Fibroblast of lung (primary cell): ENCODE measurements at places on chromosomes 16 and 17. TPM values are rescaled to one million over a fixed set of nuclear protein-coding genes. Genes with fewer than 3 reads are reported as not detected.
A peak's percentile ranks its signal among the peaks of the same experiment; 100 is the strongest.

- H3K36me3 ChIP-seq = no peaks in the 10 kb centered on the region
- no peak overlapping the region for H3K4me3 ChIP-seq
- peak overlapping the region; percentile 26 for H3K27ac ChIP-seq
- H3K27me3 ChIP-seq = no peaks in the 10 kb centered on the region
Observed at GRCh38 chr16:85205747-85206471, 93.6 kb upstream of the CIBAR2 start.

GRCh38 chr16:73793871-73794437 is 502.7 kb upstream of the PSMD7 start:
- H3K4me3 ChIP-seq = no peak overlapping the region
- H3K4me1 ChIP-seq = no peaks in the 10 kb centered on the region
- no peaks in the 10 kb centered on the region for H3K36me3 ChIP-seq
- no peak overlapping the region for H3K27ac ChIP-seq
- DNase-seq = no peak

GRCh38 chr16:85979605-85980004 is 80.6 kb downstream of the IRF8 start:
- H3K4me1 ChIP-seq = no peaks in the 10 kb centered on the region
- H3K4me3 ChIP-seq = no peak overlapping the region
- H3K27ac ChIP-seq = no peak overlapping the region
- H3K27me3 ChIP-seq = peaks cover 6% of the 10 kb centered on the region

The KRTAP1-3 gene
- polyA plus RNA-seq = not detected in 2 replicates

The CETP gene
- 0.06 TPM in 1 of 2 replicates, not detected in the other for polyA plus RNA-seq

The USP43 gene
- polyA plus RNA-seq = 0.08 TPM in 1 of 2 replicates, not detected in the other

DNA sequence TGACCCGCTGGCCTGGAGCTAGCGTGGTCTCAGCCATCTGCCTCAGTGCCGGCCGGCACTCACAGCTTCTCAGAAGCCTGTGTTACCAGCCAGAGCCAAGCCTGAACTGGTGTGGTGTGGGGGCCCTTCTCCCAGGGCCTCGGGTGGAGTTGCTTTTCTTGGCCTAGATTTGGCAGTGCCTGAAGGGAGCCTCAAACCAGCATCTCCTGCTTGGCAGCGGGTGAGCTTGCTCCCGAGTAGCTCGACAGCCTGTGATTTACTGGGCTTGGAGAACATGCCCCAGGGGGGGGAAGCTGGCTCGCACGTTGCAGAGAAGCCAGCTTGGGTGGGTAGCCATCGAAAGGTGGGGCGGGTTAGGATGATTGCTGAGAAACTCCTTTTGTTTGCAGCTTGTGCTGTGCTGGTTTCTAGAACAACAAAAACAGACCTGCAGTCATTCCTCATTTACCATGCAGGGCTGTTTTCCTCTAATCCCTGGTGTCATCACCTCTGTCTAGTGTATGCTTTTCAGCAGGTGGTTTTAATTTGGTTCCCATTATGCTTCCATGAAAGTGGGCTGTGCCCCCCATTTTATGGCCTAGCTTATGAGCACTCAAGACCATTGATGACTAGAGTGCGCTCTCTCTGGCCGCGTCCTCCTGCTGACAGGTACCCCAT is 42.2 kb downstream of the TBCD start:
- no peak overlapping the region for H3K27ac ChIP-seq
- peaks cover 3% of the 10 kb centered on the region for H3K4me1 ChIP-seq
- peak; percentile 53 for DNase-seq
- peaks cover 3% of the 10 kb centered on the region for H3K36me3 ChIP-seq

GRCh38 chr16:72985148-72985941 is 62.6 kb downstream of the ZFHX3 start:
- DNase-seq = peak; percentile 56
- H3K27me3 ChIP-seq = no peaks in the 10 kb centered on the region

DNA sequence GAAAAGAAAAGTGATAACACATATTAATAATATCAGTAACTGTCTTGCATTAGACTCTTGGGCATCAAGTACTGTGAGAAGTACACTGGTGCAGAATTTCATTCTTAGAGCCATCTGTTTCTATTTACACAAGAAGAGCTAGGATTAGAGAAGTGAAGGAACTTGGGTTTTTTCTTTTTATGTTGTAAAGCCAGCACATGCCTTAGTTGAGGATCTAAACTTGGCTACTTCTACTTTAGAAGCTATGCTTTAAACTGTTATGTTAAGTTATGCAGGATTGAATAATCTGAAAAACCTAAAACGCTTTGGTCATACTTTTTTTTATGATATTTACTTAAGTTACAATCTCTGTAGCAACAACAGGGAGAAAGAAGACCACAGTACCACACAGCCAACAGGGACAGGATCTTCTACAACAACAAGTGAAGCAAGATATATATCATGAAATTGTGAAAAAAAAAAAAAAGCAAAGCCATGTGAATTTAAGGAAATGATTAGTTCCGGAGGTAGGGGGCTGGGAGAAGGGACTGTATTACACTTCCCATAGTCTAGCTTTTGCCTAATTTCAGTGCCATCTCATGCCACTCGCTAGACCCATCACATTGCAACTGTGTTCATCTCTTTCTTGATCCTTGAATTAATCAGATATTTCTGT is 305.1 kb upstream of the GOT2 start:
- DNase-seq = no peak
- no peaks in the 10 kb centered on the region for H3K36me3 ChIP-seq
- no peaks in the 10 kb centered on the region for H3K27me3 ChIP-seq
- no peak overlapping the region for H3K4me3 ChIP-seq

DNA sequence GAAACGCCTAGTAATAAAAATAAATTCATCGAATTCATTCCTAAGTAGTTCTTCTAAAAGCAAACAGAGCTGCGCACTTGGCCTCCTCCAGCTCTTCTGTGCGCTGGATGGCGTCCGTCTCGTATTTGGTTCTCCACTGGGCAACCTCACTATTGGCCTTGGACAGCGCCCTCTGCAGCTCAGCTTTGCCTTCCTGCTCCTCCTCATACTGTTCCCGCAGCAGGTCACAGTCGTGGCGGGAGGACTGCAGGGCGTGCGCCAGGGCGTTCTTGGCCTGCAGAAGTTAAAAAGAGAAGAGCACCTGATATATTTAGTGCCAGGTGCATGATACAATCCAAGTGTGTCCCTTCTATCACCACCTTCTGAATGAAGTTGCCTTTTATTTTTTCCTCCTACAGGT is 21.8 kb downstream of the MYH3 start:
- H3K36me3 ChIP-seq = no peaks in the 10 kb centered on the region
- no peaks in the 10 kb centered on the region for H3K4me1 ChIP-seq
- H3K27ac ChIP-seq = no peak overlapping the region
- H3K4me3 ChIP-seq = no peak overlapping the region
- DNase-seq = no peak

The CACNG5 gene
- not detected in 2 replicates for polyA plus RNA-seq

DNA sequence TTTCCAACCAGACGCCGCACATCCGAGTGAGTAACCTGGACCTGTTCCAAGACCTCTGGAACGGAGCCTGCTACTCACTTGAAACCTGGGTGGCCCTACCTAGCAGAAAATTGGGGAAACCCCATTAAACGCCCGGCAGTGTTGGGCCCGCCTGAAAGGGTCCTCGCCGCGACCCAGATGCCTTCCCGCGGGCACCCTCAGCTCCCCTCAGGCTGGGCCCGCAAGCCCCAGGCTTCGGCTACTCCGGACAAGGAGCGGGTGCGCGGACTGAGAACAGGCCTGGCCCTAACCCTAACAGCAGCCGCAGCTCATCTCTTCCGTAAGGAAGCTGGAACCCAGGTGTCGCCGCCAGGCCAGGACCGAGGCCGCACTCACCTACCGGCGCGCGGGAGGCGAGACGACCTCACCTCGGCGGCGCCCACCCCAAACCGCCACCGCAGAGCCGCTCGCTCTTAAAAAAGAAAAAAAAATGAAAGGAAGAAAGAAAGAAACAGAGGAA is 344 bp downstream of the PSME3IP1 start:
- peak overlapping the region; percentile 91 for H3K27ac ChIP-seq
- peak overlapping the region; percentile 82 for H3K4me3 ChIP-seq
- DNase-seq = peak; percentile 60
- H3K4me1 ChIP-seq = peaks cover 3% of the 10 kb centered on the region
- no peaks in the 10 kb centered on the region for H3K36me3 ChIP-seq

The SRL gene
- 0.07 TPM in 2 replicates for polyA plus RNA-seq

DNA sequence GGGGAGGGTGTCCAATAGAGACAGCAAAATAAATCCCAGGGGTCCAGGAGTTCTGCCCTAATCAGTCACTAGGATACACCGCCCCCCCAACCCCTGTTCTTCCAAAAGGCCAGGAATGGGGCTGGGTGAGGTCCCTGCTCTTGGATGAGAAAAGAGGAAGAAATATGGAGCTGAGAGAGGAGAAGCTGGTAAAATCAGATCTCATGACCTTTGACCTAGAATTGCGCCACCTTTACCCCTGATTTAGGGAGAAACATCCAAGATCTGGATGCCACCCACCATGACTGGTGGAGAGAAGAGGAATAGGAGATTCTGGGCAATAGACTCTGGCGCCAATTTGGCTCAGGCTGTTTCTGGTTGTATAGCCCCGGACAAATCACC is 707 bp upstream of the CACNB1 start:
- peak overlapping the region; percentile 84 for H3K4me3 ChIP-seq
- H3K36me3 ChIP-seq = peaks cover 12% of the 10 kb centered on the region
- H3K27me3 ChIP-seq = no peaks in the 10 kb centered on the region
- no peak overlapping the region for H3K27ac ChIP-seq
- DNase-seq = no peak

DNA sequence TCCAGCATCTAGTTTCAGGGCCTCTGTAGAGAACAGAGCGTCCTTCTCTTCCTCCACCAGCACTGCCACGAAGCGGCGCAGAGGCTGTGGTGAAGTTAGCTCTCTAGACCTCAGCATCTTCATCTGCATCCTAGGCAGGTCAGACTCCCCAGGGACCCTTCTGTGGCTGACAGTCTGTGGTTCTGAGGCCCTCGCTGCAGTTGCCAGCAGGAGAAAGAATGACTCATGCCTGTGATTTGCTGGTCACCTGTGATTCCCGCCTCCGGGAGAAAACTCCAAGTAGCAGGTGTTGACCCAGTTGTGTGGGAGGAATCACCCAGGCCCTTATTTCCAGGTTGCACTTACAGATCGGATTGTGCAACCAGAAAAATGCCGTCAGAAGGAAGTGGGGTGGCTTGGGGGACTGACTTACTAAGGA is 117.3 kb upstream of the CACNG5 start:
- H3K27me3 ChIP-seq = no peaks in the 10 kb centered on the region
- H3K36me3 ChIP-seq = no peaks in the 10 kb centered on the region
- DNase-seq = peak; percentile 49
- H3K27ac ChIP-seq = no peak overlapping the region
- no peak overlapping the region for H3K4me3 ChIP-seq
- H3K4me1 ChIP-seq = no peaks in the 10 kb centered on the region

The ACSM2A gene
- not detected in 2 replicates for polyA plus RNA-seq

The CES1 gene
- polyA plus RNA-seq = 3.0 and 15.0 TPM in 2 replicates

The KRTAP3-1 gene
- not detected in 2 replicates for polyA plus RNA-seq

The P3H4 gene
- polyA plus RNA-seq = 29.1 and 37.0 TPM in 2 replicates

- peak overlapping the region; percentile 87 for H3K27ac ChIP-seq
- no peaks in the 10 kb centered on the region for H3K36me3 ChIP-seq
- no peaks in the 10 kb centered on the region for H3K27me3 ChIP-seq
- peaks cover 11% of the 10 kb centered on the region for H3K4me1 ChIP-seq
Observed at GRCh38 chr17:70138291-70138865, 31.0 kb upstream of the KCNJ2 start.

DNA sequence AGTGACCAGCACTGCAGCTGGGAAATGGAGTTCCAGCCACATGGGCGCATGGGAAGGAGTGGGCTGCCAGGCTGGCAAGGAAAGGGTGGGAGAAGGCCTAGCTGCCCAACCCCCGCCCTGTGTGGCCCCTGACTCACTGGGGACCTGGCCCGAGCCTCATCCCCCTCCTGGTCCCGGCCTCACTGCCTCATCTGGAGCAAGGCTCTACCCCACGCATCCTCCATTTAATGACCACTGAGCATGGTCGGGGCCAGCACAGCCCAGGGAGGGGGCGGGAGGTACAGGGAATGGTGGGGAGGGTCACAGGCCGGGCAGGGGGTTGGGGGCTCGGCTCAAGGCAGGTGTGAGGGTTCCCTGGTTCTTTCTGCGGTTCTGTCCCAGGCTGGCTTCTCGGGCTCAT is 16.1 kb downstream of the SPNS2 start:
- no peak overlapping the region for H3K4me3 ChIP-seq
- H3K36me3 ChIP-seq = no peaks in the 10 kb centered on the region
- H3K27me3 ChIP-seq = no peaks in the 10 kb centered on the region
- DNase-seq = no peak
- H3K27ac ChIP-seq = no peak overlapping the region
- no peaks in the 10 kb centered on the region for H3K4me1 ChIP-seq

DNA sequence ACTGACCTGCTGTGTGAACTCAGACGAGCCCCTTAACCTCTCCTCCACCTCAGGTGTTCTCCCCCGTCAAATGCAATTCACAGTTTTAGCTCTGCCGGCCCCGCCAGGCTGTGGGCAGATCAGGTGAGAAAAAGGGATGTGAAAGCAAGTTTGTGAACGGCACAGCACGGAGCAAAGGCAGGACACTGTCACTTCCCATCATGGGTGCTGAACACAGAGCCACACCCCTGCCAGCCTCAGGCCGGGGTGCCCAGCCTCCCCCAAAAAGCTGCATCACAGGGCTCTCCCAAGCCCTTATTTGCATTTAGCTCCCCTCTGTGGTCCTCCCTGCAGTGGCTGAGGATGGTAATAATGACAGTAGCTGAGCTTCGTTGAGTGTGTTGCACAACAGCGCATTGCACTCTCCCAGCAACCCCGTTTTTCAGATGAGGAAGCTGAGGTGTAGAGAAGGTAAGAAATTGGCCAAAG is 88.8 kb upstream of the TNRC6C start:
- no peaks in the 10 kb centered on the region for H3K4me1 ChIP-seq
- no peaks in the 10 kb centered on the region for H3K36me3 ChIP-seq
- DNase-seq = no peak
- H3K27ac ChIP-seq = no peak overlapping the region
- no peak overlapping the region for H3K4me3 ChIP-seq
- H3K27me3 ChIP-seq = no peaks in the 10 kb centered on the region

GRCh38 chr17:27550974-27551505 is 79.9 kb upstream of the LGALS9 start:
- no peaks in the 10 kb centered on the region for H3K36me3 ChIP-seq
- H3K27ac ChIP-seq = no peak overlapping the region
- peaks cover 16% of the 10 kb centered on the region for H3K4me1 ChIP-seq

The CIAO2B gene
- polyA plus RNA-seq = 115 and 138 TPM in 2 replicates

DNA sequence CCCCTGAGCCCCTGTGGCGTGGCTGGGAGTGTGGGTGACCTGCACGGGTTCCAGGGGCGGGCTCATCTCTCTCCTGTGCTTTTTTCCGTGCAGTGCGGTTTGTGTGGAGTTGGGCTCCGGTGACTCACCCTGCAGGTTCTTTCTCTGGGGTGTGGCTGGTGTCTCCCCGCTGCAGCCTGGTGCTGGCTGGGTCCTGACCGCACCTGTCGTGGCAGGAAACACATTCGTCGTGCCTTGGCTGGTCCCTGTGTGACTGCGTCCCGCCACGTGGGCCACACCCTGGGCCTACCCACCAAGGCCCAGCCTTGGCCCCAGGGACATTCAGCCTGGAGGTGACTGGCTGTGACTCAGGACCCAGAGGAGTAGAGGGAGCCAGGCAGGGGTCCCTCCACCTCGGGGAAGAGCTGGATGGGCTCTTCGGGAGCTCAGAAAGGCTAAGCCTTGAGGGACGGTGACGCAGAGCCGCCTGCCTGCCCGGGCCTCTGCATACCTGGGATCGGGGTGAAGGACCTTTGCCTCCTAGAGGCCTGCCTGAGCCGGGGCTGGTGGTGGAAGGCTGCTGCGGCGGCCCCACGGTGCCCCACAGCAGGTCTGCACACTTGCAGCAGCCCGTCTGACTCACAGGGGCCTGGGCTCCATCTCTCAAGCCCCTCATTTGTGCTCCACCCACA is 7.8 kb downstream of the TRAF7 start:
- H3K27ac ChIP-seq = no peak overlapping the region
- H3K27me3 ChIP-seq = no peaks in the 10 kb centered on the region
- no peak overlapping the region for H3K4me3 ChIP-seq
- H3K36me3 ChIP-seq = peaks cover 16% of the 10 kb centered on the region

- peaks cover 3% of the 10 kb centered on the region for H3K4me1 ChIP-seq
- no peak overlapping the region for H3K4me3 ChIP-seq
- no peak for DNase-seq
- H3K27me3 ChIP-seq = no peaks in the 10 kb centered on the region
Observed at GRCh38 chr16:3121851-3122467, 9.6 kb downstream of the ZNF205 start.
